ENCODE measurements at places on chromosomes 2 and 18.

- no peak for DNase-seq
Measured at GRCh38 chr18:12295389-12296086, 12.5 kb upstream of the TUBB6 start.

DNA sequence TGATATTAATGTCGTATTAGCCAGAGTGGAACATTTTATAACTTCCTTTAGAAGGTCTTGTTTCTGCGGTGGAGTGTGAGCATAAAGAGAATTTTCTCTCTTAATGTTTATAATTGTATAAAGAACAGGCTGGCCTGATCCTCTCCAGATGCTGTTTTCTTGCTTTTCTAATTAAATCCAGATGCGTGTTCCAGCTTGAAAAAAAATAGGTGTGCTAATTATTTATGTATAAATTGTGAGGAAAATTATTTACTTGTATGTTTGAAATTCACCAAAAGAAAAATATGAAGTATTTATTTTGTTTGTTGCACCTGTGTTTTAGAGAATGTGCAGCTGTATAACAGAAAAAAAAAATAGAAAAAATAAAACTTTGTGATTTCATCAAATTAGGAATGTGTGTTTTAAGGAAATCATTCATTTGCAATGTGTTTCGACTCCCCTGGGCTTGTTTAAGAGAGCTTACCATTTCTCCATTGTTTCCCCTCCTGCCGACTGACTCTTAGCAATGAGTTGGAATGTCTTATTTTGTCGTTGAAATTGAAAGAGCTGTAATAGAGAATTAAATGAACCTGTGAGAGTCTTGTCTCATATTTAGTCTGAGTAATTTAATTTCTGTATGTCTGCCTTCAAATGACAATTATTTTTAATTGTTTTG is 220.1 kb upstream of the NXPH2 start:
- no peak for DNase-seq

DNA sequence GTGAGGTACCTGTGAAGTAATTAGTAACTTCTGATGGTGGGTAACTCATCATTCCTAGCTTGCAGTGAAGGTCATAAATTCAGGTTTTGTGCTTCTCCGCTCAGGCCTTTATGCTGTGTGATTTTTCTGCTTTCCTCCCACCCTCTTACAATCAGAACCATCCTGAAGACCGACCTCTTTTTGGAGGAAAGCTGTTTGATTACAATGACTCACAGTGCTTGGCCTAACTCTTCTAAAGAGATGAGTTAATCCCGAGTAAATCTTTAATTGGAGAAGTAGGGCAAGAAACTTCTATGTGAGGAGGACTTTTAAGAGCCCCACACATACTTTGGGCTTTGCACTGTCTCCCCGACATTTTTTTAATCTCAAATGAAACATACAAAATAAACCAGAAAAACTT is 53.1 kb downstream of the TTC27 start:
- no peak for DNase-seq

DNA sequence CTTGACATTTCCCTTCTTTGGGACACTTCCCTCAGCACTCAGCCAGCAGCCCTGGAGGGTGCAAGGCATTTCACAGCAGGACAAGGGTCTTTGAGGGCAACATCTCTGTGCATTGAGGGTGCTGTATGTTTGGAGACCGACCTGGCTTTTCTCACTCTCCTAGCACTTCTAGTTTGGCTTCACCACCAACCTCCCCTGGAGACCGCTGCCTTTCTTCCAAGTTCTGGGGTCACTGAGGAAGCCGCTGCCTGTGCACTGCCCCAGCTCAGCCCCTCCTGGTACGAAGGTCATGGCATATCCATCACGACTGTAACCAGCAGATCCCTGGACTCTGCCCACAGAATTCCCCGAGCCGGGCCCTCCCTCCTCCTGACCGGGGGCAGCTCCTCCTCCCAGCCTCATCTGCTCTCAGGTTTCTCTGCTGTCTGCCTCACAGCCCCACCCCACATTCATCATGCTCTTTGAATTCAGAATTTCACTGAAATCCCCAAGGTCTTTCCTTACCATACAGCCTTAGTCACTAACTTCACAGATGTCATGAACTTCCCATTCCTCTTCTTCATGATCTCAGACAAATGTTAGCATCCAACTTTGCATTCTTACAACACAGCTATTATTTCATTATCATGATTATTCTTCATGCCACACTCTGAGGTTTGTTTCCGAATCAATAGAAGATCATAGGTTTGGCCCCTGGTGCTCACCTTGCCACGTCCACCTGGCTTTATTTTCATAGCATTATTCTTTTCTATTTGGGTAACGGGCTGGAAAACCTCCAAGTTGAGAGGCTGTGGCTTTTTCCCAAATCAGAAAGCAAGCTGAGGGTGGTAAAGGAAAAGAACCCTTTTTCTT is 113.0 kb upstream of the COPS8 start:
- peak; percentile 66 for DNase-seq

GRCh38 chr2:65351234-65351947 is 81.0 kb downstream of the SPRED2 start:
- DNase-seq, result no peak

GRCh38 chr2:183892315-183892941 is 705.9 kb upstream of the ZNF804A start:
- DNase-seq, result no peak

DNA sequence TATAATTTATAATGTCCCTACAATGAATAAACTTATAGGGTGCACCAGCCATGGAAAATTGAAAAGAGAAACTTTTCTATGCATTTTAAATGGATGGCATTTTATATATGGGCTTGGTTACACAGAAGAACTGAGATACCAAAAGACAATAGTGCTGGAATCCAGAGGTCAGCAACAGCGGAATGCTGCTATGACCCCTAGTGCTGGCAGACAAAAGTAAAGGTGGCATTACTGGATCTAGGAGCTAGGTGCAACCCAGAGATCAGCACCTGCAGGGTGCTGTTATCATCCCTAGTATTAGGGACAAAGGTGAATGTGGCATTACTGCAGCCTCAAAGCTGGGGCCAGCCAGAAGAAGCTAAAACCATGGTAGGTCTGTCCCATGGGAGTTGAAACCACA is 392.7 kb upstream of the ST6GAL2 start:
- no peak for DNase-seq

All from liver (tissue), 10 donors.